ENCODE measurements at places on chromosomes 6 and 20. TPM values are rescaled to one million over a fixed set of nuclear protein-coding genes. Genes with fewer than 3 reads are reported as not detected.

Gene RRP36
- 59.7 TPM for total RNA-seq

Gene CAGE1
- total RNA-seq: not detected

Gene RBBP8NL
- 5.0 TPM for total RNA-seq

Gene SRMS
- total RNA-seq: not detected

Gene TNNC2
- total RNA-seq: not detected

Gene FGD2
- total RNA-seq: 14.9 TPM

Gene DOK5
- total RNA-seq: 10.9 TPM

- H3K27ac ChIP-seq: no peak overlapping the region
- no peaks in the 10 kb centered on the region for H3K27me3 ChIP-seq
- H3K36me3 ChIP-seq: no peaks in the 10 kb centered on the region
Measured at GRCh38 chr20:52959125-52959524, 13.0 kb upstream of the TSHZ2 start.

DNA sequence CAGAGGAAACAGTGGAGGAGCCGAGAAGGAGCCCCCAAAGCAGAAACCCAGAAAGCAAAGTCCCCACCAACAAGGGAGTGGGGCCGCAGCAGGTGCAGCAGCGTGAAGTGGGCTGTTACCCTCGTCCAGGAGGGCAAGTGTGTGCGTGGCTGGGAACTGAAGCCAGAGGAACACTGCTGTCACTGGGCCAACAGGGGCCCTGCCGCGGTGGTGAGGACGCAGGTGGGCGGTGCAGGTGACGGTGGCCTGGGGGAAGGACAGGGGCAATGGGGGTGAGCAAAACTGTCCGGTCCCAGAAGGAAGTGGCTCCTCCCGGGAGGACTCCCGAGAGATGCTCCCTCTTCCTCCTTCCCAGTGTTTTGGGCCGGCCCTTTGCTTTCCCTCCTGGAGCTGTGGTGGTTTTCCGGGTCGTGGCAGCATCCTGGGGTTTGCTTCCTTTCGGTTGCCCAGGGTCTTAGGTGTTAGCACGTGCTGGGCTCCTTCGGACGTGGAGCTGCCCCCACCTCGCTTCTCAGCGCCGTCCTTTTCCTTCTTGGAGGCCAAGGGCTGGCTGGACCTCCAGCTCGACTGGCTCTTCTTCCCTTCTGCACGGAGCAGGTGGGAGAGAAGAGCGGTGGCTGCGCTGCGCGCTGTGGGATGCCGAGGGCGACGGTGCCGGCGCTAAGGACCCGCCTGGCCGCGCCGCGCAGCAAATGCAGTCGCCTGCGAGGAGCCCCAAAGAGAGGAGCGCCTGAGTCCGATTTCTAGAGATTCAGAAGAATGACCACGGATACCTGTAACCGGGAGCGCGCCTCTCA lies 62.7 kb upstream of the SLC2A12 start:
- DNase-seq: no peak
- H3K4me1 ChIP-seq: no peaks in the 10 kb centered on the region
- H3K27me3 ChIP-seq: no peaks in the 10 kb centered on the region
- H3K36me3 ChIP-seq: no peaks in the 10 kb centered on the region
- H3K27ac ChIP-seq: no peak overlapping the region

GRCh38 chr6:32854376-32855178 lies 585 bp downstream of the PSMB9 start:
- no peaks in the 10 kb centered on the region for H3K27me3 ChIP-seq
- H3K4me1 ChIP-seq: no peaks in the 10 kb centered on the region
- peak; percentile 47 for DNase-seq
- H3K36me3 ChIP-seq: peaks cover 5% of the 10 kb centered on the region
- peak overlapping the region; percentile 91 for H3K4me3 ChIP-seq

- H3K27ac ChIP-seq: peak overlapping the region; percentile 96
- H3K36me3 ChIP-seq: no peaks in the 10 kb centered on the region
- no peaks in the 10 kb centered on the region for H3K27me3 ChIP-seq
- H3K4me3 ChIP-seq: no peak overlapping the region
- DNase-seq: peak; percentile 76
- H3K4me1 ChIP-seq: peaks cover 56% of the 10 kb centered on the region
Measured at GRCh38 chr6:6721606-6722005, 133.1 kb downstream of the LY86 start.

- no peak for DNase-seq
- no peak overlapping the region for H3K27ac ChIP-seq
- no peaks in the 10 kb centered on the region for H3K27me3 ChIP-seq
- no peak overlapping the region for H3K4me3 ChIP-seq
Measured at GRCh38 chr6:149305372-149305771, 12.1 kb upstream of the TAB2 start.

DNA sequence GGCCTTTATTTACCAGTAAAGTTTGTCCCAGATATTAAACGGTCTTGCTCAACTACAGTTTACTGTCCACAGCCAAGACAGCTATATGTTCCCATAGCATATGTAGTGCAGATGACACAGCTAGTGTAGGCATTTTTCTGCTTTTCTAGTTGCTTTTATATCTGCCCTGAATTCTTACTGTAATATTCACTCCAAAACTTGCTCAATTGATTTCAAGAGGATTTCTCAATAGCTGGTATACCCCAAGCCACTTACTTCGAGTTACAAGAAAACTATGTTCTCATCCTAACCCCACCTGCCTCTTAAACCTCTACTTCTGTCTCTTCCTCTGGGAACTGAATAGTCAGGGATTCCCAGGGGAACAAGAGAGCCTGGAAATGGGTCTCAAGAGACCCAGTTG lies 18.9 kb upstream of the ROS1 start:
- H3K4me1 ChIP-seq: no peaks in the 10 kb centered on the region
- no peak for DNase-seq
- no peak overlapping the region for H3K27ac ChIP-seq
- no peaks in the 10 kb centered on the region for H3K27me3 ChIP-seq
- H3K4me3 ChIP-seq: no peak overlapping the region

DNA sequence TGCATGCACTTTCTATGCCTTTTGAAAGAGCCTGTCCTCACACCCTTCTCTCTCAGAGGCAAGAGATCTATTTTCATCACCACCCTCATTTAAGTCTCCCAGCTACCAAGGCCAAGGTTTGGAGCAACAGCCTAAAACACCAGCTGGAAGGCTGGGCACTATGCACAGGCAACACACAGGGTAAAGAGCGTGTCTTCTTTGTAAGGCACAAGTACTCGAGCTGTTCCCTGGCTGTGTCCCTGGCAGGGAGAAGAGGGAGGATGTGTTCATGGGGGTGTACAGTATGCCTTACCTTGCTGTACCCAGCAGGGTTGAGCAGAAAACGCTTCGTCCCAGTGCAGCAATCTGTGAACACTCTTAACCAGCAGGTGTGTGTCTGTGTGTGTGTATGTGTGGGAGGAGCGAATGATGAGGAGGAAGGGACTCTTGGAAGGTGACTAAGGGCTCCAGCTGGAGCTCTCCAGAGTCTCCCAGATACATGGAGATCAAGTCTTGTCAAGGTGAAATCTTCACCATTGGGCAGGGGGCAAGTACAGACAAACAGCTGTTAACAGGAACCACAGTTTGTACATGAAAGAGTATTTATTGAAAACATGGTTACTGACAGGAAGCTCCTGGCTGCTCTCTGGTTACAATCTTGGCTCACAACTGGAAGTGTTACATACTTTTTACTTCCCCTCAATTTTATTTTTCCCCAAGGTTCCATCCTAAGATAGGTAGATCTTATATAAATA lies 40.8 kb downstream of the ELMO2 start:
- H3K27me3 ChIP-seq: no peaks in the 10 kb centered on the region
- H3K4me3 ChIP-seq: no peak overlapping the region
- H3K4me1 ChIP-seq: peaks cover 23% of the 10 kb centered on the region
- no peak for DNase-seq
- peaks cover 37% of the 10 kb centered on the region for H3K36me3 ChIP-seq
- H3K27ac ChIP-seq: no peak overlapping the region

- H3K36me3 ChIP-seq: no peaks in the 10 kb centered on the region
- no peaks in the 10 kb centered on the region for H3K27me3 ChIP-seq
- no peak for DNase-seq
- H3K4me1 ChIP-seq: no peaks in the 10 kb centered on the region
Measured at GRCh38 chr6:74249658-74250057, 553.7 kb downstream of the CD109 start.

DNA sequence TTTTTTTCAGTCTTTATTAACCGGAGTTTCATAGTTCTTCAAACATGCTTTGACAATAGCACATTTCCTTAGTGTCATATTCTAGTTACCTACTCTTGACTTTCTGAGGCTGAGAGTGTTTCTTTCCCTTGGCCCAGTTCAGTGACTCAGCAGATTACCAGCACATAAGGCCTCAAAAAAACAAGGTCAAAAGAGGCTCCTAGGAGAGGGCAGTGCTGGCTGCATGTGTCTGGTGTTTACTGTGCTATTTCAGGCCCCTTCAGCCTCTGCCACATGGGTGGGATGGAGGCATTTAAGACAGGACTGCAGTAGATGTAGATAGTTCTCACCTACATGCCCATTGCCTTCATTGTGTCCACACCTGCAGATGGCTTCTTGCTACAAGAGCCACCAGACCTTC lies 198.2 kb upstream of the SSTR4 start:
- no peaks in the 10 kb centered on the region for H3K4me1 ChIP-seq
- H3K4me3 ChIP-seq: no peak overlapping the region
- no peaks in the 10 kb centered on the region for H3K27me3 ChIP-seq
- no peak overlapping the region for H3K27ac ChIP-seq

- no peak overlapping the region for H3K27ac ChIP-seq
- no peaks in the 10 kb centered on the region for H3K4me1 ChIP-seq
- no peak overlapping the region for H3K4me3 ChIP-seq
- no peak for DNase-seq
Measured at GRCh38 chr6:83735461-83735860, 26.6 kb upstream of the SNAP91 start.

DNA sequence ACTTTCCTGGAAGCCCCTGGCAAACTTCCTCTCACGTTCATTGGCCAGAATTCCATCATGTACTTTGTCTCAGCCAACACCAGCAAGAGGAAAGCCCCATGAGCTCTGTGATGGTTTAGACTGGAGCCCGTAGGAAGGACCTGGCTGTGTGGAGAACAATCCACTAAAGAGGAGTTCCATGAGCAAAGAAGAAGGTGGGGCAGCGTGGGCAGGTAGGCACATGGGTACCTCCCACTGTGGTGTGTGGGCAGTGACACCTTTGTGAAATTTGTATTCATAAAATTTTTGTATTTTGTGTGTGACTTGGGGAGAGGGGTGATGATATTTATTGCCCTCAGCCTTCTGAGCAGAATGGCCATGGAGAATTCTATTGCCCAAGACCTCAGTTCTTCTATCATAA lies 89.5 kb upstream of the SCP2D1 start:
- H3K4me1 ChIP-seq: peaks cover 5% of the 10 kb centered on the region
- no peak for DNase-seq
- H3K27me3 ChIP-seq: no peaks in the 10 kb centered on the region
- no peak overlapping the region for H3K27ac ChIP-seq
- no peaks in the 10 kb centered on the region for H3K36me3 ChIP-seq
- H3K4me3 ChIP-seq: no peak overlapping the region

DNA sequence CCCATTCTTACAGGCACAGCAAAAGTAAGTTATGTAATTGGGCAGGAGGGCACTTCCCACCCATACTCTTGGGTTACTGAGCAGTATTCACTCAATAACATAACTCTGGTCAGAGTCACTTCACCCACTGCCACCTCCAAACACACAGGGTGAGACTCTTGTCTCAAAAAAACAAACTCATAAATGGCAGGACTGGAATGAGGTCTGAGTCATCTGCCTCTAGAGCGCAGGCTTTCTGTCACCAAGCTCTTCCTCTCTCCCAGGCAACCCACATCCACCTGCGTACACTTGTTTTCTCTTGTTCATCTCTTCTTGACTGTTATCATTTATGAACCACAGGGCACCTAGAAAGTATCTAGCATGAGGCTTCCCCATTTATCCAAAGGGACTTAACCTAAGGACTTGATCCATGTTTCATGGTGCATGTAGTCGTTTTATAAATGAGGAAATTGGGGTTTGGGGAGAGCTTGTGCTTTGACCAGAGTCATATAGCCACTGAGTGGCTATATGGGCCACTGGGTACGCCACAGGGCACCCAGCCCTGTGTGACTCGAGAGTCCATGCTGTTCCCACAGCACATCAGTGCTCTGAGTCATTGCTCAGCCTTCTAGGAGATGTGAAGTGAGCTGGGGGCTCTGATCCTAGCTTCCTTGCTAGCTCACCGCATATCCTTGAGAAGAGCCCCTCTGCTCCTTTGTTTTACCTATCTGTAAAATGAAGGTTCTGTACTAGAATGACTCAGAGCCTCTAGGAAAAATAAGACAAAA lies 22.4 kb downstream of the C20orf173 start:
- H3K27me3 ChIP-seq: no peaks in the 10 kb centered on the region
- DNase-seq: no peak
- no peaks in the 10 kb centered on the region for H3K4me1 ChIP-seq
- H3K27ac ChIP-seq: no peak overlapping the region

DNA sequence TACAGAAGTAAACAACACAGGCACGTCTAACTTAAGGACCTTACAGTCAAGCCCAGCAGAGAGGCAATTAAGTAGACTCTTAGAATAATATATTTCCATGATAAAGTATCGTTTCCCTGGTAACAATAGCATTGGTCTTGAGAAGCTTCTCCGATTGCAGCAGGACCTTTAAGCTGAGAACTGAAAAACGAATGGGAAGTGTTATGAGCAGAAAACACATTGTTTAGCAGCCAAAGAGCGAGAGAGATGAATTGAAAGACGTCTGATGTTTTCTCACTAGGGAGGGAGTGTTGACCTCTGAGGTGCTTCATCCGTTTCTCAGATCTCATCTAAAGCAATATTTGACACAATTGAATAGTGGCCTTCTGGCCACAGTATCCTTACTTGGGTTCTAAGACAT lies 855 bp downstream of the BYSL start:
- H3K36me3 ChIP-seq: peaks cover under 1% of the 10 kb centered on the region
- no peaks in the 10 kb centered on the region for H3K27me3 ChIP-seq
- DNase-seq: no peak
- peaks cover 14% of the 10 kb centered on the region for H3K4me1 ChIP-seq

DNA sequence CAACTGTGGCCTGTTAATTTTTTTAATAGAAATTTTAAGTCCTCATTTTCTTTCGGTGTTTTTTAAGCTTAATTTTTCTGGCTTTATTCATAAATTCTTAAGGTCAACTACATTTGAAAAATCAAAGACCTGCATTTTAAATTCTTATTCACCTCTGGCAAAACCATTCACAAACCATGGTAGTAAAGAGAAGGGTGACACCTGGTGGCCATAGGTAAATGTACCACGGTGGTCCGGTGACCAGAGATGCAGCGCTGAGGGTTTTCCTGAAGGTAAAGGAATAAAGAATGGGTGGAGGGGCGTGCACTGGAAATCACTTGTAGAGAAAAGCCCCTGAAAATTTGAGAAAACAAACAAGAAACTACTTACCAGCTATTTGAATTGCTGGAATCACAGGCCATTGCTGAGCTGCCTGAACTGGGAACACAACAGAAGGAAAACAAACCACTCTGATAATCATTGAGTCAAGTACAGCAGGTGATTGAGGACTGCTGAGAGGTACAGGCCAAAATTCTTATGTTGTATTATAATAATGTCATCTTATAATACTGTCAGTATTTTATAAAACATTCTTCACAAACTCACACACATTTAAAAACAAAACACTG lies 10.1 kb downstream of the HFE start:
- peak; percentile 64 for DNase-seq
- H3K4me1 ChIP-seq: no peaks in the 10 kb centered on the region
- H3K27ac ChIP-seq: no peak overlapping the region

- H3K36me3 ChIP-seq: peaks cover 14% of the 10 kb centered on the region
- no peak overlapping the region for H3K4me3 ChIP-seq
- H3K27me3 ChIP-seq: no peaks in the 10 kb centered on the region
- no peak for DNase-seq
- peaks cover 11% of the 10 kb centered on the region for H3K4me1 ChIP-seq
Measured at GRCh38 chr6:41602422-41602743, 35.9 kb upstream of the MDFI start.

GRCh38 chr20:35893942-35894341 lies 60.4 kb downstream of the SCAND1 start:
- H3K27ac ChIP-seq: no peak overlapping the region
- no peak for DNase-seq
- H3K36me3 ChIP-seq: no peaks in the 10 kb centered on the region
- no peaks in the 10 kb centered on the region for H3K27me3 ChIP-seq
